BJ (cell line): ENCODE measurements at places on chromosomes 12 and 14.

- DNase-seq, result no peak
Measured at GRCh38 chr14:22715186-22715812, 51.2 kb upstream of the OXA1L start.

DNA sequence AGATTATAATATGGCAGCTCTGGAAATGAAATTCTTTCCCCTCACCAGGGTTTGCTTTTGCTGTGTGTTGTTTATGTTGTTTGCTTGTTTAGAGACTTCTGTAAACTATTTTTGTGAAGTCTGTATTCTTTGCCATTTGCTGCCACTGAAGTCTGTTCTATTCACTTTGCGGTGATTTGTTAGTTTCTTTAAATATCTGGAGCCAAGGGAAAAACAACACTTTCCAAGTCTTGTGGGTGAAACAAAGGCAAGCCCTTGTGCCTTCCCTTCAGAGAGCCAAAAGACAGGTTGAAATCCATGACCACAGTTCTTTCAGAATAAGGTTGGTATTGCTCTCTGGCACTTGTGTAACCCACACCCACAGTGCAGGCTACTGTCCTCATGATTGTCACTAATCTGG, 59.5 kb upstream of the RNU6-7 start:
- DNase-seq, result no peak

GRCh38 chr14:99604766-99605298, 825 bp upstream of the CCDC85C start:
- no peak for DNase-seq

GRCh38 chr12:117985182-117985581, 16.4 kb upstream of the KSR2 start:
- DNase-seq, result no peak

DNA sequence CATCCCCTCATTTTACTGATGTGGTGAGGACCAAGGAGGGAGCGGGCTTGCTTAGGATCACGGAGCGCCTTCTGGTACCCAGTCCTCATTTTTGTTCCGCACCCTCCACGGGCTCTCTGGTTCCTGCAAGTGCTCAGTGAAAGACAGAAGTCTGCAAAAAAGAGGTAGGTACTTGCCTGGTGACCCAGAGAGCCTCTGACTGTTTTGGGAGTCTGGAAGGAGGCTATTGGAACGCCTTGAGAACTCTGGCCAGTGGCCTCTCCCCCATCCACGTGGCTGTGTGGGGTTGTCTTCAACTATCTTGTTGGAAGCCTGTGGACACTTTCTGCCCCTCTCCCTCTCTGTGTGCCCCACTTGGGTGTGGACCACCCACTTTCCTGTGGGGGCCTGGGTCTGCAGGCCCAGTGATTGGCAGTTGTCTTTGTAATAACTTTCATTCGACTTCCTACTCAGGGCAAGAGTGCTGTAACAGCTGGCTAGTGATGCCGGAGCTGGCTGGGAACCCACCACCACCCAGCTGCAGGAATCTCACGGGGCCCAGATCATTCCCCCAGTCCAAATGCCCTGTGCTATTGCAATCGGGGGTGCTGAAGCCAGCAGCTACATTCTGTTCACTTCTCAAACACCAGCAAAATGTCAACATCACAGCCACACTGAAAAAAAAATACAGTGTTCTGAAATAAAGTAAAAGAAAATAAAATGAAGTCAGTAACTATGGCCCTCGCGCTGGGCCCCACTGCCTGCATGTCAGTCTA, 122.8 kb downstream of the PRMT8 start:
- DNase-seq, result no peak

DNA sequence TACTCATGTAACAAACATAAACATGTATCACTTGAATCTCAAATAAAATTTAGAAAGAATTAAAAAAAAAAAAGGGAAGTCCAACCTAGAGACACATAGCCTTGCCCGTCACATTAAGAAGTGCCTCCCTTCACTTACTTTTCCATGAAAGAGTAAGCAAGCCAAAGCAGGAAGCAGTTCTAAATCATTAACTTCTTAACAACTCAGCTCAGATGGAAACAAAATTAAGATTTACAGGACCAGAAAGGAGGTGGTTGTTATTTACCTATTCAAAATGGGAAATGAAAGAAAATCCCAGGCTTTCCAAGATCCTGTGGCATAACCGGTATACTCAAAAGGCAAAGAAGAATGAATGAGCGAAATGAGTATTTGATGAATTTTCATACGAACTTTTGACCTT, 258.6 kb upstream of the DCN start:
- DNase-seq, result no peak

DNA sequence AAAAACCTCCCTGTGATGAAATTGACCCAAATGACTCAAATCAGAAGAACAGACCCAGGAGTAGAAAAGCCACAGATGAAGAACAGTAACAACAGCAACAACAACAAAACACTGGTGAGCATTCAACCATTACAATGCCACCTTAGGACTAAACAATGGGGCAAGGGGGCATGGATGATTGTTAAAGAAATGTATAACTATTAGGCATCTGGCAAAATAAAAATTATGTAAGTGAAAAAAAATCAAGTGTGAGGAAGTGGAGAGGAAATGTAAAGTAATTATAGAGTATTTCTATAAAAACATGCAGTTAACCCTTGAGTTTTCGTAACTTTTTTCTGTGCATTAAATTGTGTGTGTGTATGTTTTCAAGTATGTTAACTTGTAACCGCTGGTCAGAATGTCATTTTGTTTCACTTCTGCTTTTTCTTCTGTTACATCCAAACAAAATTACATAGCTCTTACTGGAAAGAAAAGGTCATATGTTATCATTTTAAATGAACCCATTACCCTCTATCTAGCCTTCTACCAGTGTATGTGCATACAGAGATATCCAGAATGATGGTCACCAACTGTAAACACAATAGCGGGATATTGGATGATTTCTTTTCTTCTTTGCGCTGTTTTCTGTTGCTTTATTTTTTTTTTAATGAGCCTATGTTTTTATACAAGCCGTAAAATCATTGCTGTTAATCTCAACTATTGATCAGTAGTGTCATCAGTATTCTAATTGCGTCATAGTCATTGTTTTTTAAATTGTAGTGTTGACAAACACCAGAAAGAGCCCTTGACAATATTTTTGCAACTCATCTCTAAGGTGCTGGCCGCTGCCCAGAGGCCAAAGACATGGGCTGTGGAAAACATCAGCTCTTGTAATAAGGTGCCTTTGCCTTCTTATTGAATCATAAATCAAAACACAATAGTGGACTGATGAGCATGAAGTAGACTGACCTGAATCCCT, 170.6 kb downstream of the CRADD start:
- DNase-seq, result no peak

DNA sequence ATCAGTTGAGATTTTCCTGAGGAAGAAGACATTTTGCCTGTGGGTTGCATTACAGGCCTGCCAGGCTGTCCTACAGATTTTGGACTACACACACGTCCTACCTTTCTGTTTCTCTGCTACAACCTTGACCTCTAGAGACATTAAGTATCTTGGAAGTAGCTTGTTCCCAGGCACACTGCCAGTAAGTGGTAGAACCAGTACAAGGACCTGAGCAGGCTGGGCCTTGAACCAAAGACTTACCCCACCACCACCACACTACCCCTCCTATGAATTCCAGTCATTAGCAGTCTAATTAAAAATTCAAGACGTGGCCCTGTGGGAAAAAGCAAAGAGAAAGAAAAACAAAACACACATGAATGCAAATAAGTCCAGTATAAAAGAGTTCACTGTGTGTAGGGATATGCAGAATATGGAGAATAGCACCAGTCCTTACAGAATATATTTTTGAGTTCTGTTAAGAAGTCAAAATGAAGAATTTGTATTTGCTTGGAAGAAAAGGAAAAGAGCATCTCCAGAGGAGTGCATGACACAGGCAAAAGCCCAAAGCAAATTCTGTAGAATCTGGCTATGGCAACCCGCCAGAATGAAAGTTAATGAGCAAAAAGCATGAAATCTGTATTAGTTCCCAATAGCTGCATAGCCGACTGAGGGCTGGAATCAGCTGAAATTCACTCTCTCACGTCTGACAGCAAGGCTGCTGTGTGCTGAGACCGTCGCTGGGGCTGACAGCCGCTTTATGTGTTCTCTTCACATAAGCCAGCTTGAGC, 74.3 kb upstream of the ST8SIA1 start:
- DNase-seq, result no peak

DNA sequence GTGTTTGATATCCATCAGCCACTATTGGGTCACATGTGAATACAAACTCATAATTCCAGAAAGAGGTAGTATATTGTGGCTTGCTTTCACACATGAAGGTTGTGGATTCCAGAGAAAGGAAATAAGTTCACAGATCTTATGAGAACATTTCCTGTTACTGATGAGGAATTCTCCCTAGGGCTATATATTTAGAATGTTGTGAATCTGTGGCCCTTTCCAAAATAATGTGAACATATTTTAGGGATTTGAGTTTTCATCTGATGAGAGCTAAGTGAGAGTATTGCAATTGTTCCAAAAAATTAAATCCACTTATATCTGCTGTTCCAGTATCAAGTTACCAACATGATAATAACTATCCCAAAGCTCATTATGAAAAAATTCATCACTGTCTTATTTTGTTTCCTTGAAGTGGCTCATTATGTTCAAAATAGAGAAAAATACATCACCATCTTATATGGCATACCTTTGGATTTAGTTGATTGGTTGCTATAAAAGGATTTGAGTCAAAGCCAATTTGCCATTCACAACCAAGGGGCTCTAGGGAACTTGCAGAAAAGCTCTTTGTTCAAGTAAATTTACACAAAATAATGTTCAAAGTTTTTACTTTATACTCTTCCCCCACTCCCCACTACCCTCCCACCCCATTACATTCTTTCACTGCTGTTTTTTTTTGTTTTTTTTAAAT, 76.3 kb downstream of the MYRFL start:
- peak; percentile 36 for DNase-seq

- DNase-seq, result no peak
Measured at GRCh38 chr12:94020335-94020734, 128.0 kb upstream of the PLXNC1 start.
